Stimulated activated CD4-positive, alpha-beta T cell treated with anti-CD3 and anti-CD28 coated beads, Interleukin-4, amount 100 ng/mL, for 4 hours (primary cell): ENCODE measurements at places on chromosomes 6 and 20.

DNA sequence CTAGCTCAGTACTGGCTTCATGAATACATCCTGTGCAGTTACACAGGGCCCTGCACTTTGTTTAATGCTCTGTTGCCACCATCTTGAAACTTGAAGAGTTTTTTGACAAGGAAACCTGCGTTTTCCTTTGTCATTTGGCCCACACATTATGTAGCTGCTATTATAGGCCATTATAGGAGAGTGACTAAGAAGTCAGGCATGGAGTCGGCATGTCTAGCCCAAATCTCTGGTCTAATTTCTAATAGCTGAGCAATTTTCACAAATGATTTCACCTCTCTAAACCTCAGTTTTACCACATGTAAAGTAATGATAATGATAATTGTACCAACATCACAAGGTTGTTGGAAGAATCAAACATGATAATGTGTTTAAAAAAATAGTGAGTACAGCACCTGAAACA lies 67.1 kb upstream of the MYLIP start:
- DNase-seq = no peak

DNA sequence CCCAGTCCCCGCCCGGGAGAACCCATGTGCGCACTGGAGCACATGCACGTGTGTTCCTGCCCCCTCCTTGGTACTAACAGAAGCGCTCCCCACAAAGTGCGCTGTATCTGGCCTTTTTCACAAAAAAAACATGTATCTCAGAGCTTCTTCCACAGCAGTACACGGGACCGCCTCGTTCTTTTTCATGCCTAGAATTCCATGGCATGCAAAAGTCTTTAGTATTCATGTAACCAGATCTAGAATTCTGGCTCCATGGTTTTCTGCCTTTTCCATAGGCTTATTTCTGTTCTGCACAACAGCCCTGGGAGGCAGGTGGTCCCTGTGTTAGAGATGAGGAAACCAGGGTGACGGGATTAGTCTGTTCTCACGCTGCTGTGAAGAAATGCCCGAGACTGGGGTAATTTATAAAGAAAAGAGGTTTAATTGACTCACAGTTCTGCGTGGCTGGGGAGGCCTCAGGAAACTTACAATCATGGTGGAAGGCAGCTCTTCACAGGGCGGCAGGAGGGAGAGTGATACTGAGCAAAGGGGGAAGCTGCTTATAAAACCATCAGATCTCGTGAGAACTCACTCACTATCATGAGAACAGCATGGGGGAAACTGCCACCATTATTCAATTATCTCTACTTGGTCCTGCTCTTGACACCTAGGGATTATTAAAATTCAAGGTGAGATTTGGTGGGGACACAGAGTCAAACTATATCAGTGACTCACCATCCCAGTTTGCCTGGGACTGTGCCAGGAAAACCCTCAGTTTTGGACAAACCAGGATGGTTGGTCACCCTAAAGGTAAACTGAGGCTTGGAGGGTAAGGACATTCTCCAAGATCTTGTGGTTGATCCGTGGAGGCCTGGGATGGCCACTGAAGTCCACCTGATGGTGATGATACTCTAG lies 41.0 kb downstream of the C20orf203 start:
- no peak for DNase-seq

GRCh38 chr20:12207875-12208274 lies 290.2 kb downstream of the BTBD3 start:
- DNase-seq = no peak

- DNase-seq = no peak
Measured at GRCh38 chr20:823574-823902, 10.0 kb upstream of the FAM110A start.

DNA sequence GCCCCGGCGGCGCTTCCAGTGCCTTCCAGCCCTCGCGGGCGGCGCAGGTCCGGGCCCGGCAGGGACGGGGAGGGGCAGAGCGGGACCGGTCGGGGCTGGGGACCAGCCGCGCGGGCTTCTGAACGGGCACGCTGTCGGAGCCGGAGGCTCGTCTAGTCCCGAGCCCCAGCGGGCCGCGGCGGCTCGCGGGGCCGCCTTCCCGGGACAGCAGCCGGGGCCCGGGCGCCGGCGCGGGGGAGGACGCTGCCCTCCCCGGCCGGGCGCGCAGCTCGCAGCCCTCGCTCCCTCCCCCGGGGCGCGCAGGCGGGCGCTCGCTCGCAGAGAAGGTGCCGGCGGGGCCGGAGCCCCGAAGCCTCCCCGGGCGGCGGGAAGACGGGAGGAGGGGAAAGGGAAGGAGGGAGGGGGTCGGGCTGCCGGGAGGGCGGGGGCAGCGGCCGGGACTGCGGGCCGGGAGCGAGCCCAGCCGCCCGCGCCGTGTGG lies 696 bp upstream of the SIRPA start:
- DNase-seq = no peak

- DNase-seq = no peak
Measured at GRCh38 chr6:43993881-43994523, 133.2 kb downstream of the MRPL14 start.

GRCh38 chr6:57303931-57304681 lies 13.3 kb upstream of the PRIM2 start:
- no peak for DNase-seq

GRCh38 chr6:6942831-6943230 lies 164.9 kb upstream of the RREB1 start:
- no peak for DNase-seq

DNA sequence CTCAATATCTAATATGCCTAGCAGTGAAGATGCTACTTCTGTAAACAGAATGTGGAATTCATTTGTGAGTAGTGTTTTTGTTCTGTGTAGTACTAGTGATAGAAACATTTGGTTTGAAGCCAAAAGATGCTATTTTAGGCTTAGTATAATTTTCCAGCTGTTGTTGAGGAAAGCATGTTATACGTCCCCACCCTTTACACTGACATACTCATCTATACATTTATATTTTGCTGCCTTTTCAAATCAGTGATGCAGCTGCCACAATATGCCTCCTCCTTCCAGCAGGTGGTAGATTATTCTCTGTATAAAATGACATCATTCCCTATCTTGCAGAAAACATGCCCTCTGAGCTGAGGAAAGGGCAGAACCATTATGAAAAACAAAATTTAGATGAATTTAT lies 1217.6 kb upstream of the GJE1 start:
- DNase-seq = no peak
